ENCODE measurements at places on chromosomes 5 and 9.

DNA sequence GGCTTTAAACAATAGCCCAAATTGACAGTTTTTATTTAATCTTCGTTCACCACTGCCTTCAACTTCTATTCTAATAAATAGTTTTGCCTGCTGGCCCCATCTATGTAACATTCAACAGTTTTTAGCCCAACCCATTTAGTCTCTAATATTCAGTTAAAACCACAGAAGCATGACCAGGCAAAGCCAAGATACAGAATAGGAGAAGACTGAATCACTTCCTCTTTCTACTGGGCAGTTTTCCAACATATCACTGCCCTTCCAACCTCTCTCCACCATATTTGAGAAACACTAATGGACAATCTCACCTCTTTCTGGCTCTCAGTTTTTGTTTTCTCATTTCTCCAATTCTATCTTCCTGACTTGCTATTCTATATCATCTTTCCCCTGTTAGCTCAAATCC, 352.9 kb downstream of the DNAH5 start:
- peak; percentile 86 for DNase-seq

DNA sequence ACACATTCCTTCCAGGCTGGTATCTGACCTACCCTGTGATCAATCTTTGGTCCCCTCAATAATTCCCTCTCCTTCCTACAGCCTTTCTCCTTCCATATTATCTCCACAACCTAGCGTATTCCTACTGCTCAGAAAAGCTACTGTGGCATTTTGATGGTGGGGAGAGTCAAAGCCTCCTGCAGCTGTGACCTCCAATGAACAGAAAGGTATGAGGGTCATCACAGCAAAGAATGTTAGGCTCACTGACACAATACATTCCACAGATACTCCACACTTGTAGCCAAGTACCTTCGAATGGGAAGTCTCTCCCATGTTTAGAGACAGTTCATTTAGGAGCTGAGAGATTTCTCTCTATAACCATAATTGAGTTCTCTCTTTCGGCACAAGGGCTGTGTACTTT, 5.9 kb downstream of the FBN2 start:
- DNase-seq, result peak; percentile 23

- no peak for DNase-seq
Measured at GRCh38 chr5:138083702-138084101, at the start of gene WNT8A. Gene WNT8A, plus strand, starts transcription at chr5:138084033. Its CDS starts 95 bp downstream, at chr5:138084128.

DNA sequence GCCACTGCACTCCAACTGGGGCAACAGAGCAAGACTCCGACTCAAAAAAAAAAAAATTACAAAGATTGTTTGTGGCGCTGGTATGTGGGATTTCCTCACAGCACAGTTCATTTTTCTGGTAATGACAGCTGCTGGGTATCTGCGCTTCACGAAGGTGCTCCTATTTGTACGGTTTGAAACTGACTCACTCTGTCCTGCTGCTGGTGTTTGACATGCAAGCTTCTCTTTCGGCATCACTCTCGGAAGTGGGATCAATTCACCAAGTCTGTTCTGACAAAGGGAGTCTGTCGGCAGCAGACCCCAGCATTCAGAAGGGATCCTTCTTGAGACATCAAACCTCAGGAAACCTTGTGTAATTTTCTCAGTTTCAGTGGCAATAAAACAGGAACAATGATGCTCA, 26.3 kb downstream of the MAML1 start:
- DNase-seq, result no peak

DNA sequence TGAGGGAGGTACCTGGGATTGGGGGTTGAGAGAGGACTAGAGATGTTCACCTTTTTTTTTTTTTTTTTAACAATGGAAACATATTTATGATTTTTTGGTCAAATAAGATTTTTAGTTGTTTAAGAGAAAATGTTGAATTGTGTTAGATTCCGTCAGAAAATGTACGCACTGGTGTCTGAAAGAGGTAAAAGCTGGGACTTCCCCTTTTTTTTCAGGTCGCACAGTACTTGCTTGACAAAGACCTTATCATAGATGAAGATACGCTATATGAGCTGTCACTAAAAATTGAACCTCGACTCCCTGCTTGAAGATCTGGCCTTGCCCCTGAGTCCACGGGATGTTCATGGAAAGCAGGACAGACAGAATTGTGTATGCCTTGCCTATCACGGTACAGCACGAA, 7.7 kb upstream of the CKMT2 start:
- no peak for DNase-seq

- no peak for DNase-seq
Measured at GRCh38 chr5:32585122-32585445, 273 bp upstream of the SUB1 start.

GRCh38 chr9:91103931-91104330, 257.8 kb downstream of the AUH start:
- peak; percentile 23 for DNase-seq

DNA sequence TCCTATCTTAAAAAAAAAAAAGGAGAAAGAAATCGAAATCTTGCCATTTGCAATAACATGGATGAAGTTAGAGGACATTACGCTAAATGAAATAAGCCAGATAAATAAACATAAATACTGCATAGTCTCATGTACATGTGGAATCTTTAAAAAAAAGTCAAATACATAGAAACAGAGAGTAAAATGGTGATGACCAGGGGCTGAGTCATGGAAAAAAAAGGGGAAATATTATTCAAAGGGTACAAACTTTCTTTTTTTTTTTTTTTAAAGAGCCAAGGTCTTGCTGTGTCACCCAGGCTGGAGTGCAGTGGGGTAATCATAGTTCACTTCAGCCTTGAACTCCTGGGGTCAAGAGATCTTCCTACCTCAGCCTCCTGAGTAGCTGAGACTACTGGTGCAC, 310.1 kb downstream of the ZNF608 start:
- no peak for DNase-seq

GRCh38 chr9:95819636-95820035, 55.9 kb upstream of the ERCC6L2 start:
- DNase-seq, result no peak

DNA sequence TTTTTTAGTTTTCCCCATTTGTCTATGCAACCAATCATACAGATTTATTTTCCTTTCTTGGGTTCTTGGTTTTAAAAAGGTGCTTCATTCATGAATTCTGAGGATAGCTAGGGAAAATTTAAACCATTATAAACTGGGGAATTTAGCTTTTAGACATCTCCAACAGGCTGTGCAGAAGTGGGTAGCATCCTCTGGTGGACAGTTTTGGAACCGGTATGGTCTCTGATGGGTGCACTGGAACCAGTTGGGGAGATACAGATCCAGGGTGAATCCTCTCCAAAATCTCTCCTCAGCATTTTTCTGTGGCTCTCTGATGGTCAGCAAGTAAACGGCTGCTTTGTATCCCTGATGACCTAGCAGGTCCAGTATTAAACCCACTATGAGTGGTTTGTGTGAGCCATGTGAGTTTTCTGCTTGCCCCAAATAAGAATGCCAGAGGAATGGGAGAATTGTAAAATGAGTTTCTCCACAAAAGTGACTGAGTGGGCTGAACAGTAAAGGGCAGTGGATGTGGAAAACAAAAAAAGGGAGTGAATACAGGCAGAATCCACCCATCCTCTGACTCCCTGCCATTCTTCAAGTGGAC, 9.1 kb upstream of the DNAJC25 start:
- DNase-seq, result peak; percentile 54

GRCh38 chr9:106625259-106625789, 237.6 kb upstream of the ZNF462 start:
- no peak for DNase-seq

DNA sequence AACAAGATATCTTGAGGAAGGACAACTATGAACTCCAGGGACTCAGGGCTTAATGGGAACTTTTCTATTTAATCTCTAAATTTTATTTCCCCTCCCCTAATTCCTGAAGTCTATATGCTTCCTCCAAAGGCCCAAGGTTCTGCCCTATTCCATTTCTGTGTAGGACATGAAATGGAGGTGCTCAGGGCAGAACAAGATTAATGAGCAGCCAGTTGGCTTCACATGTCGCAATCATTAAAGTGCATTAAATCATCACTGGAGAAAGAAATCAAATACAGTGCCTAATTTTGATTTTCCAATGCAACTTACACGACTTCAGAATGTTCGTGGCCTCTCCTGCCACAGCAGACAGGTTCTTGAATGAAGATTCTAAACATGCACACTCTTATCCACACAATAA, 862.1 kb downstream of the PTPRD start:
- DNase-seq, result no peak

DNA sequence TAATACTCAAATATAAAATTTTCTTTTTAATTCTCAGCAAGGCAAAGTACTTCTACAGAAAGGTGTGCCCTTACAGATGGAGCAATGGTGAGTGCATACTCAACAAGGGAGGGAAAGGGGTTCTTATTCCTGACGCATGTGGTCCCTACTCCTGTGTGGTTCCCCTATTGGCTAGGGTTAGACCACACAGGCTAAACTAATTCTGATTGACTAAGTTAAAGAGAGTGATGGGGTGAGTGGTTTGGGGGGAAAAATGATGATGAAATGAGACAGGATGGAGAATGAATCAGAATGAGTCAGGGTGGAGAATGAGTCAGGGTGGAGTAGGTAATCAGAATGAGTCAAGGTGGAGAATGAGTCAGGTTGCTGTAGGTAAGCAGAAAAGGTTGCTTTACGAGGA, 22.9 kb upstream of the HMGCS1 start:
- no peak for DNase-seq

- DNase-seq, result no peak
Measured at GRCh38 chr5:145780982-145781381, 54.2 kb downstream of the PRELID2 start.

GRCh38 chr9:12813960-12814876, 39.4 kb downstream of the LURAP1L start:
- DNase-seq, result peak; percentile 98

- no peak for DNase-seq
Measured at GRCh38 chr5:17663182-17663581, 28.9 kb downstream of the TAF11L14 start.

DNA sequence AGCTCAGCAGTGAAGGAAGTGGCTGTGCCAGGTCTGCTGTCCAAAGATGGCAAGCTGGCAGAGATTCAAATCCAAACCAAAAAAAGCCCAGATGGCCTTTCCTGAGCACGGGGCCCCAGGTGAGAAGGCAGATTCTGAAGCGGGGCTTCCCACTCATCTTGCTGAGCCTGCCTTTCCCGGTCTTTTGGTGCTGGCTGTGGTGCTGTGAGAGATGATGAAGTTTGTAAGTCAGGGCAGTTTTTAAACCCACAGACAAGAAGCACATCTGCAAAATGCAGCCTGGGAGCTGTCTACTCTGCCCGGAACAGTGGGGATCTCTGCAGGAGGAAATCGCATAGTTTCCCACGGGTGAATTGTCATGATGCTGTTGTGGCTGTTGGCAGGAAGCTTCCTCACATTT, 85.0 kb upstream of the IRX4 start:
- no peak for DNase-seq

GRCh38 chr9:96133321-96134021, 168.5 kb downstream of the HSD17B3 start:
- DNase-seq, result no peak

DNA sequence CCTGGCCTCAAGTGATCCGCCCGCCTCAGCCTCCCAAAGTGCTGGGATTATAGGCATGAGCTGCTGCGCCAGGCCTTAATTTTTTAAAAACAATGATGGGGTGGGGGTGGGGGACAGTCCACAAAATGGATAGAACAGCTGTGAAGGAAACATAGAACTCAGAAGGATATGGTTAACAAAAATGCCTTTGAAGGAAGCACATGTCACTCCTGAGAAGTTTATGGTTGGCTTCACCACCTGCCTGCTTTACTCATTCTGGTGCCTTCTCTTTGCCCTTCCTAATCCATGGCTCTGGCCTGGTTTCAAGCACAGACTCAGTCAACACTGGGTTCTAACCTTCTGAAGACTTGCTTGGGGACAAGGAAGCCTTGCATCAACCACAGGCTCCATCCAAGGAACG, 10.3 kb downstream of the BAG1 start:
- no peak for DNase-seq

DNA sequence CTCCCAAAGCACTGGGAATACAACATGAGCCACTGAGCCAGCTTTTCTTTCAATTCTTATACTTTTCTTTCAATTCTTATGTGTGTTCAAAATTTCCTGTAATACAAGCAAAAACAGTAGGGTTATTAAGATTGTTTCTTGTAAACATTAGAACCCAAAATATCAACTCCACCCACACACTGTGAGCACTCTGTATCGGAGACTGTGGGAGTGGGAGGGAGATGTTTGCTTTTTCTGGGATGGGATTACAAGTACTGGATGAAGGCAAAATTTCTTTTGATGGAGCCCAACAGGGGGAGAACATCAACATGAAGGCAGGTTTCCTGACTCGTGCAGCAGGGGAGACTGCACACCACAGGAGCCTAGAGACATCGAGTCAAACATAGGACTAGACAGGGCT, 4.7 kb upstream of the CFAP90 start:
- no peak for DNase-seq

DNA sequence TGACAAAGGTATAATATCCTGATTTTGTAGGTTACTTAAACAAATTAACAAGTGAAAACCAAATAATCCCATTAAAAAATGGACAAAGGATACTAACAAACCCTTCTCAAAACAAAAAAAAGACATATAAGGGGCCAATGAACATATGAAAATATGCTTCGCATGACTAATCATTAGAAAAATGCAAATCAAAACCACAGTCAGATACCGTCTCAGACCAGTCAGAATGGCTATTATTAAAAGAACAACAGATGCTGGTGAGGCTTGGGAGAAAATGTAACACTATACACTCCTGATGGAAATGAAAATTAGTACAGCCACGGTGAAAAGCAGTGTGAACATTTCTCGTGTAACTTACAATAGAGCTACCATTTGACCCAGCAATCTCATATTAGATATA, 1542.2 kb upstream of the CDH9 start:
- no peak for DNase-seq

GRCh38 chr9:20540169-20540863, 82.0 kb downstream of the MLLT3 start:
- DNase-seq, result no peak

DNA sequence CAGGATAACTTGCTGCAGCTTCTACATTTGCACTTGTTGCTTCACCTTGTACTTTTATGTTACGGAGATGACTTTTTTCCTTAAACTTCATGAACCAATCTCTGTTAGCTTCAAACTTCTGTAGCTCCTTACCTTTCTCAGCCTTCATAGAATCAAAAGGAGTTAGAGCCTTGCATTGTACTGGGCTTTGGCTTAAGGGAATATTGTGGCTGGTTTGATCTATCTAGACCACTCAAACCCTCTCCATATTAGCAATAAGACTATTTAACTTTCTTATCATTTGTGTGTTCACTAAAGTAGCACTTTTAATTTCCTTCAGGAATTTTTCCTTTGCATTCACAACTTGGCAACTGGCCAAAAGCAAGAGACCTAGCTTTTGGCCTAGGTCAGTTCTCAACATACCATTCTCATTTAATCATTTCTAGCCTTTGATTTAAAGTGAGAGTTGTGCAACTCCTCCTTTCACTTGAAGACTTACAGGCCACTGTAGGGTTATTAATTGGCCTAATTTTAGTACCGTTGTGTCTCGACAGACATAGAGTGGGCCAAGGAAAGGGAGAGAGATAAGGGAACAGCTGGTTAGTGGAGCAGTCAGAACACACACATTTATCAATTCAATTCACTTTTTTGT, 63.7 kb downstream of the SHOC1 start:
- peak; percentile 65 for DNase-seq
